ENCODE measurements at places on chromosomes 11 and 22. TPM values are rescaled to one million over a fixed set of nuclear protein-coding genes. Genes with fewer than 3 reads are reported as not detected.

DNA sequence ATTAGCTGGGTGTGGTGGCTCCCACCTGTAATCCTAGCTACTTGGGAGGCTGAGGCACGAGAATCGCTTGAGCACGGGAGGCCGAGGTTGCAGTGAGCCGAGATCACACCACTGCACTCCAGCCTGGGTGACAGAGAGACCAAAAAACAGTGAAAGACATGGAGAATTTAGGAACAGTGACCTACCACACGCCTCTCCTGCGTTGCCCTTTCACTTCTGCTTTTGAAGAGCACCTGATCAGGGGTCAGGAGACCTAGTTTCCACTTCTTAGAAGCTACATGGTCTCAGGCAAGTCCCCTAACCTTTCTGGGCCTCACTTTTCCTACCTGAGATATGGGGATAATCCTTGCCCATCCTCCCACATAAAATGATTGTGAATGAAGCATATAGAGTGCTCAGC, 12.2 kb downstream of the SLC35C1 start:
- DNase-seq: no peak

Gene NOX4
- not detected for total RNA-seq

Gene GLYATL1
- total RNA-seq: not detected

DNA sequence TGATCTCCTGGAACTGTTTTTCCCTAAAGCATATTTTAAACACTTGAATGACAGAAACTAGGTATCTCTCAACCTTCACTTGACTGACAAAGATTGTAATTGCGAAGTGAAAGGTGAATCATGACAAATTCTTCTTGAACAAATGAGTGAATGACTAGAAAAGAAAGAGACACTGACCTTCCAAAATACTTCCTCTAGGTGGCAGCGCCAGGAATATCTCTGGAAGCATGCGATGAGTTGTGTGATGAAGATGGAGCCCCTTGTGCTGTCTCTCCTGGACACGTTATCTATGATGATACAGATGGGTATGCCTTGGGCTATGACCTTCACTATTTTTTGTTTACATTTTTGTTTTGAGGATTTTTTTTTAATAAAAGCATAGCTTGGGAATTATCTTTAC, 7.0 kb upstream of the CASP12 start:
- no peak for DNase-seq

DNA sequence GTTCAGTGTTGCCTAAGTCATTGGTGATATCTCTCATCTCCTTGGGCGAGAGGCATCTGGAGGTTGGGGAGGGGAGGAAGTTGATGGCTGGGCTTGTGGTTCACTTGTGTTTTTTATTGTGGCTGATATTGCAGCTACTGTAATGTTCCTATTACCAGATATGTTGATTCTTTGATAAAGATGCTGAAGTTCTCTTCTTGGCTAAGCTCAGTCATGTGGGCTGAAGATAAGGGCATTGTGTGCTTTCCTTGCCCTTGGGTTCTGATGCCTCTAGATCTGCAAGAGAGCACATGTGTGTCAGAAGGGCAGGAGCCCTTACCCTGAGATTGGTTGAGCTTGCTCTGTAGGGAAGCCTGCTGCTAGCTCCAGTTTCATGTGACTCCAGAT, 12.0 kb downstream of the STX3 start:
- DNase-seq: no peak

- DNase-seq: no peak
Observed at GRCh38 chr11:29166306-29166705, 850.5 kb downstream of the KCNA4 start.

GRCh38 chr11:108538022-108538424, 39.8 kb upstream of the POGLUT3 start:
- peak; percentile 49 for DNase-seq

- DNase-seq: no peak
Observed at GRCh38 chr22:40463683-40464082, 93.3 kb downstream of the SGSM3 start.

- DNase-seq: no peak
Observed at GRCh38 chr11:47106798-47107411, 69.8 kb downstream of the ARFGAP2 start.

Gene TAGLN
- 18.0 TPM for total RNA-seq

DNA sequence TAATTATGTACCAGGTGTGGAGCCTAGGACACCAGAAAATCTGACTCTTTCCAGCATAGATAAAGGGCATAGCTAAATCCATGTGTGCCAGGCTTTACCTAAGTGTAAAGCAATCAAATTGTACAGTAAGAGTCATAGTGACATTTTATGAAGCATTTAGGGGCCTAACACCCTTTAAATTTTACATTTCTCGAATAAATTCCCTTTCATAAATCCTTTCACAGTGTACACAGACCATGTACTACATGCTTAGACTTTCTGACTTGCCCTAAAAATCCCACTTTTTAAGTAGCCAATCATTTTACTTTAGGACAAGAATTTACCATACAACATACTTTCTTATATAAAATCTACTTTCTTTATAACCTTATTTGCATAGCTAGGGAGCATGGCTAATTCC, 727.6 kb upstream of the LUZP2 start:
- no peak for DNase-seq

Gene C11orf21
- 227 TPM for total RNA-seq

DNA sequence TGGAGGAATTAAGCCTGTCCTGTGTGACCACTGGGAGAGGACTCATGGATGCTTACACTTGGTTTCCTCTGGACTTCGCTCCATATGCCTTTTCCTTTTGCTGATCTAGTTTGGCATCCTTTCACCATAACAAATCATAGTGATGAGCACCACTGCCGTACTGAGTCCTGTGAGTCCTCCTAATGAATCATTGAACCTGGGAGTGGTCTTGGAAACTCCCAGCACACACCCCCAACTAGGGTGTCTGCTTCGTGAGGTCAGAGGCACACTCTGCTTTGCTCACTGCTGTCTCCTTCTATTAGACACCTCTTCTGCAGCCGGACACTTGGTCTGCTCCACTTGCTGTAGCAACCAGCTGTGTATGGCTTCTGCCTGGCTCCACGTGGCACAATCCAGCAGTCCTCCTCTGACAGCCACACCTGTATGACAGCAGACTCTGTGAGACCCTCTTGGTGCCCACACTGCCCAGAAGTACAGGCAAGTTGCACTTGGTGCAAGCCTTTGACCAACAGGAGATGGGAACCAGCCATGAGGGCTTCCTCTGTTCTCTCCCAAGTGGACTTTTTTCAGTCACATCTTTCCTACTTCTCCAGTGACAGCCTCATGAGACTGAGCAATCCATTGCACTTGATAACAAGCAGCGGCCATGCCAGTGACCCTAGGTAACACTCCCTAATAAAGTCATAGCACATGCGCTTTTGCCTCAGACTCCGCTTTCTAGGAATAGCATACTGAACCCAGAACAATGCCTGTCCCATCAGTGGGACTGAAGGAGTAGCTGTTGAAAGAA, 65.0 kb upstream of the HMGXB4 start:
- no peak for DNase-seq

Gene OR52E8
- not detected for total RNA-seq

Gene DEFB131B
- not detected for total RNA-seq

Gene C11orf91
- not detected for total RNA-seq

GRCh38 chr22:28187612-28188011, 268.6 kb upstream of the PITPNB start:
- DNase-seq: no peak

DNA sequence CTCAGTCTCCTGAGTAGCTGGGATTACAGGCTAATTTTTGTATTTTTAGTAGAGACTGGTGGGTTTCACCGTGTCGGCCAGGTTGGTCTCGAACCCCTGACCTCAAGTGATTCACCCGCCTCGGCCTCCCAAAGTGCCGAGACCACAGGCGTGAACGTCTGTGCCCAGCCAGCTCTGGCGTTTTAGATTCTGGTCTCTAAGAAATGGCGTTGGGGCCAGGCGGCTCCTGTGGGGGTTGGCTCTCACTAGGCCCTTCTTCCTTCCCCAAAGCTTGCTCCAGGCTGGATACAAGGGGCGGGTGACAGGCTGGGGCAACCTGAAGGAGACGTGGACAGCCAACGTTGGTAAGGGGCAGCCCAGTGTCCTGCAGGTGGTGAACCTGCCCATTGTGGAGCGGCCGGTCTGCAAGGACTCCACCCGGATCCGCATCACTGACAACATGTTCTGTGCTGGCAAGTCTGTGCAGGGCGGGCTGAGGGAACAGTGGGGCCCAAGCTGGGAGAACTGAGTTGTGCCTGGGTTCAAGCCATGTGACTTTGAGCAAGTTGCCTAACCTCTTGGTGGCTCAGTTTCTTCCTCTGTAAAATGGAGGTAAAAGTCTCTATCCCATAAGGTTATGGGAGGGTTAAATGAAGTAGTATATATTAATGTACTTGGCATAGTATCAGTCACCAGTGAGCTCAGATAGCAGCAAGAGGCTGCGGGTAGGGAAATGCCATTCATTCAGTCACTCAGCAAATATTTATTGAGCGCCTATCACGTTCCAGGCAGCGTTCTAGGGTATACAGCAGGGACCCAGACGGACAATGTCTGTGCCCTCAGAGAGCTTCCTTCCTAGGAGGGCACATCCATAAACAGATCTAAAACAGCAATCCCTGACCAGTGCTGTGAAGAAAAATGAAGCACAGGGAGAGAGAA, 10.4 kb downstream of the F2 start:
- DNase-seq: no peak

Gene CRACR2B
- 3.4 TPM for total RNA-seq

Gene OR10A5
- total RNA-seq: not detected

GRCh38 chr22:36182857-36183256, 18.8 kb downstream of the APOL4 start:
- DNase-seq: no peak

- no peak for DNase-seq
Observed at GRCh38 chr11:130179396-130180306, 20.1 kb downstream of the ST14 start.

All from natural killer cell (primary cell).